ENCODE measurements at places on chromosomes 12 and 14.
A peak's percentile ranks its signal among the peaks of the same experiment; 100 is the strongest.

GRCh38 chr14:105841022-105842009, 314.9 kb downstream of the TMEM121 start:
- no peak for DNase-seq

- DNase-seq = no peak
Observed at GRCh38 chr12:131749618-131750315, 38.9 kb downstream of the SFSWAP start.

DNA sequence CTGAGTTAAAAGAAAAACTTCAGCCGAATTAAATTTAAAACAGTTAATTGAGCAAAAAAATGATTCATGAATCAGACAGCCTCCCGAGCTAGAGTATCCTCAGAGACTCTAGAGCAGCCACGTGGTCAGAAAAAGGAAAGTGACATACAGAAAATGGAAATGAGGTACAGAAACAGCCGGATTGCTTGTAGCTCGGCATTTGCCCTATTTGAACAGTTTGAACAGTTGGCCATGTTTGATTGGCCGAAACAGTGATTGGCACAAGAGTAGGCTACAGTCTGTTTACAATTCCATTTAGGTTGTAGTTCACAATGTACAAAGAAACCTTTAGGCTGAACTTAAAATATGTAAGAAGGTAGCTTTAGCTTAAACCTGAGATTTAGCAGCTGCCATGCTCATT, 12.9 kb upstream of the OXA1L start:
- no peak for DNase-seq

GRCh38 chr12:120696626-120697025, 9.7 kb downstream of the MLEC start:
- DNase-seq = no peak

- no peak for DNase-seq
Observed at GRCh38 chr12:30753233-30753632, 1.5 kb downstream of the CAPRIN2 start.

- no peak for DNase-seq
Observed at GRCh38 chr12:52073531-52074381, 4.0 kb downstream of the ATG101 start.

DNA sequence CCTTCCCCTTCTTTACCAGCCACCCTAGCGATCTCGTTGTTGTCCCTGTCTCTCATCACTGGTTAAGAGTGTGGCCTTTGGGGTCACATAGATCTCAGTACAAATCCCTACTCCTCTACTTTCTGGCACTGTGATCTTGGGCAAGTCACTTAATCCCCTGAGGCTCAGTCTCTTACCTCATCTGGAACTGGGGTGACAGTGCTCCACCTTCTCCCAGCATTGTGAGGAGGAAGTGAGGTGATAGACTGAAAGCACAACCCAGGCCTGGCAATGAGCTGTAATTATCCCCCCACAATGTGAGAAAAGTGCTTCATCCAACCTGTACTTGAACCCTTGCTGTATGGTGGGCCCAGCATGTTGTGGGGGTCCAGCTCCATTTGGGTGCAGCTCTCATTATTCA, 48.0 kb downstream of the IRAK3 start:
- no peak for DNase-seq

DNA sequence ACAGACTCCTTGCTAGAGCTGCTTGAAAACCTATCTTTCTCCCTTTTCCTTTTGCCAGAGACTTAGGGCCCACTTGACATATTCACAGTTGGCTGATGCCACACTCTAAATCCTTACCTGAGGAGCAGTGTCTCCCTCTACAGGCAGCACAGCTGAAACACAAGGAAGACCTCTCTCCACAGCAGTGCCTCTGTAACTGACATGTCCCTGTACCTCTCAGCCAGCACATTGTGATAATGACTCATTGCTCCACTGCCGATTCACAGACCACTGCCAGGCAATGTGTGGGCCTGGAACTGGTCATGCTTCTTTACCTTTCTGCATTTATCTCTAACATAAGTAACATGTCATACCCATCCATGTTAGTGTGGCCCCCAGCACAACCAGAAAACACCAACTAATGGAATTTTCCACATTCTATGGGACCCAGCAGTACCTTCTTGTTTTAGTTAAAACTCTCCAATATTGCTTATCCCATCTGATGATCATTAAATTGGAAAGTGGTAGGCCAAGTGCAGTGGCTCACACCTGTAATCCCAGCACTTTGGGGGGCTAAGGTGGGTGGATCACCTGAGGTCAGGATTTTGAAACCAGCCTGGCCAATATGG, 56.5 kb downstream of the GTF2A1 start:
- peak; percentile 8 for DNase-seq

DNA sequence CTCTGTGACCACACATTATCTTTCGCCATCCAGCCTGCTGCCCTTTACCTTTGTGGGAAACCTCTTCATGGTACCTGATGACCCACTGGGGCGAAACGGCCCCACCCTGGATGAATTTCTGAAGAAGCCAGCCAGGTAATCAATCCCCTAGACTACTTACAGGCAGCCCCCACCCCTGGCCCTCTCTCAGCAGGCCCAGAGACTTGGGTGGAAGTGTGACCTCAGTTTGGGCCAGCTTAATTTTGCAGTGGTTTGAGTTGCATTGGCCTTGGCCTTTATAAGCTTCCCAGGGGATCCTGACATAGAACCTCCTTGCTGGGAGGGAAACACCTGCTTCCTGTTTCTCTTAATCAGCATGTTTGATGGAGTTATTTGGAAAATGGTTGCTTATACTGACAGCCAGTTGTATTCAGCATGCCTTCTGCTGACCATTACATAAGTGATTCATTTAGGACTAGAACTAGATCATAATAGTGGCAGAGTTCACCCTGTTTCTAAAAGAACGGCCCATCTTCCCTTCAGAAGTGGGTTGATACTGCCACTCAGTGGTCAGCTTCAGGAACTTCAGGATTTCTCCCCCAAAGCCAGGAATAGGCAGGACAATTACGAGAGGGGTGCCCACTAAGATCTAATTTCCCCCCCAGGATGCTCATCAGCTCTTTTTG, 6.1 kb downstream of the SDR39U1 start:
- no peak for DNase-seq

GRCh38 chr12:20549108-20549719, 145.9 kb upstream of the SLCO1C1 start:
- DNase-seq = no peak
